ENCODE measurements at places on chromosomes 16 and 17.

GRCh38 chr17:39107973-39108372 lies 43.5 kb downstream of the PLXDC1 start:
- no peak for DNase-seq

DNA sequence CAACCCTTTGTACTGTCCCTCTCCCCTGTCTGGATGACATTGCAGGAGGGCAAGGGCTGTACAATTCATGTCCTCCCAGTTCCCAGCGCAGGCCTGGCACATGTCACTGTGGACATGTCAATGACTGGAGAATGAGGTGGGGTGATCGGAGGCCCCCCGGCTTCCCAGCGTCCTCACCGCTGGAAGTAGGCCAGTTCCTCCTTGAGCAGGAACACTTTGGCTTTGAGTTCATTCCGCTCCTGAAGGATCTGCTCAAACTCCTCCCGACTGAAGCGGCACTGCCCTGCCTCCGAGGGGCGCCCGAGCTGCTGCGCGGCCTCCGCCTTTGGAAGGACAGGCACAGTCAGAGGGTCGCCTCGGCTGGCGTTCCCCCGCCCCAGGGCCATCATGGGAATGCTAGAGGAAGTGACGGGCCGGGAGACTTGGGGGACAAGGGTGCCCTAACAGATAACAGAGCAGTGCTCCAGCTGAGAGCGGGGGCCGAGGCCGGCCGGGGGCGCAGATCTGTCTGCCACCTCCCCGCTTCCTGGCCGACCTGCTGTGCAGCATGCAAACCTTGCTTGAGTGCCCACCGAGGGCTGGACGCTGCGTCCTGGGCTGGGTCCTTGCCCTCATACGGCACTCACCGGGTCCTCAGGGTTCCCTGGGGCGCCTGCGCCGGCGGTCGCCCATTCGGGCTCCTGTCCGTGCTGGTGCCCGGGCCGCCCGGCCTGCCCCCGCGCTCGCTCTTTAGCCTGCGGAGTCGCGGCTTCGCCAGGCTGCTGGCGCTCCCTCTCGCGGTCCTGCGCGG lies 1.3 kb downstream of the RILP start:
- DNase-seq = no peak

GRCh38 chr17:70286391-70286790 lies 117.1 kb downstream of the KCNJ2 start:
- DNase-seq = no peak

- DNase-seq = peak; percentile 29
Observed at GRCh38 chr16:15051387-15051951, 4.4 kb downstream of the NTAN1 start.

GRCh38 chr16:46894036-46894672 lies 10.0 kb downstream of the GPT2 start:
- DNase-seq = no peak

GRCh38 chr17:78997881-78998280 lies 11.7 kb downstream of the CANT1 start:
- no peak for DNase-seq

- no peak for DNase-seq
Observed at GRCh38 chr16:3846595-3847091, 33.9 kb downstream of the CREBBP start.

GRCh38 chr17:60089096-60089806 lies 10.5 kb upstream of the HEATR6 start:
- peak; percentile 26 for DNase-seq

DNA sequence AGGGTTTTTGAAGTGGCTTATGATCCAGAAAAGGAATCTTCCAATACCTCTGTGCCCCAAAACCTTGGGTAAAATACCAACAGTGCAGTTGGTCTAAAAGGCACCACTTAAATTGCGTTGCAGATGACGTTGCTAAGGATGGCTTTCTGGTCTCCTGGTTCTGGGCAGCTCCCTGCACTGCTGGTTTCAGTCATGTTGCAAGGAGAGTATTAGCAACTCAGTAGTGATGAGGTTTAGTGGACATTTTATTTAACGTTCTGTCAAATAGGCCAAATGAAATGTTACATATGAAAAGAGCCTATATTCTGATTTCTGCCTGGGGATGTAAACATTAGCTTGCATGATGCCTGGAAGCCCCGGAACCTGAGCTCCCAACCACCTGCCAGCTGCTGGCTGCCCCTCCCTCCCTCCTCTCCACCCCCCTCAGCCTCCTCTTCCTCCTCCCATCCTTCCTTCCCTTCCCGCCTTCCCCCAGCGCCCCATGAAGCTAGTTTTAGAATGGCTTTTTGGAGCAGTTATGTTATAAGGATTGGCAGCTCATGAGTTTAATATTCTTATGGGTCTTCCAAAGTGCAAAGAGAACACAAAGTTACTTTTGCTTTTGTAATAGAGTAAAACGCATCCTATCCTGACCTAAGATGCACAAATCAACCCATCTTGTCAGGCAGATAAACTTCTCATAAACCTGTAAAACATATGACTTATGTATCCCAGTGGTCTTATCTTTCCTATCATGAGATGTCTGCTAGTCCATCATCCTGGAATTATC lies 20.7 kb downstream of the CD7 start:
- no peak for DNase-seq

GRCh38 chr17:53273126-53273525 lies 549.6 kb upstream of the KIF2B start:
- DNase-seq = no peak

- peak; percentile 72 for DNase-seq
Observed at GRCh38 chr17:44385287-44386181, 3.9 kb downstream of the ITGA2B start.

- peak; percentile 93 for DNase-seq
Observed at GRCh38 chr16:2799859-2800226, 1.6 kb downstream of the PRSS41 start.

- DNase-seq = no peak
Observed at GRCh38 chr16:27721531-27722181, 171.7 kb downstream of the KATNIP start.

DNA sequence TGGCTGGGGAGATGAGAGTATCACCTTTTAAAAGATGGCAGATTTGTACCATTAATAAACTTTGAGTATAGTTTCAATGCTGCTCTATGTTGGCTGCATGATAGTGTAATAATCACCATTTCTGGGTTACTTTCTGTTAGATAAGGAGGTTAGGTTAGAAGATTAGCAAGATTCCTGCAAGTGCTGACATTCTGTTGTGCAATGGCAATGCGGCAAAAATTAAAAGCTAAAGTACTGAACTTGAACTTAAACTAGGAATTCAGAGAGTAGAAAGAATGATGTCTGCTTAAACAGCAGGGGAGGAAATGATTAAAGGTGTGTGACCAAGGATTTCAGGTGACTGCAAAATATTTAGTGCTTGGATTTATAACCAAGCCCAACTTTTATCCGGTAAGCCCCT lies 399.8 kb upstream of the MON1B start:
- DNase-seq = no peak

DNA sequence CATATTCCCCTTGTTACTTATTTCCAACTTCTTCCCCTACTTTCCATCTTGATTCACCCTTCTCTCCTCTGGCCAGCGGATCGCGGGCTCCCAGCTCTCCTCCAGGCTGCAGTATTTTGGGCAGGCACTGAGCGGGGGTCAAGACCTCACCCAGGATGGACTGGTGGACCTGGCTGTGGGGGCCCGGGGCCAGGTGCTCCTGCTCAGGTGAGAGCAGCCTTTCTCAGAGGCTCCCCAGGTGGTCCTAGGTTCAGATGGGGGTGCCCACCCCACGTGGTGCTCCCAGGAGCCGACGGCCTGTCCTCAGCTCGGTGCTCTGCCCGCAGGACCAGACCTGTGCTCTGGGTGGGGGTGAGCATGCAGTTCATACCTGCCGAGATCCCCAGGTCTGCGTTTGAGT lies 16.0 kb downstream of the ITGAX start:
- DNase-seq = no peak
